Activated CD8-positive, alpha-beta T cell treated with anti-CD3 and anti-CD28 coated beads, Interleukin-2, amount 10 ng/mL, durations not matched to agents 7 days and 5 days (primary cell): ENCODE measurements at places on chromosomes 12 and 14.

DNA sequence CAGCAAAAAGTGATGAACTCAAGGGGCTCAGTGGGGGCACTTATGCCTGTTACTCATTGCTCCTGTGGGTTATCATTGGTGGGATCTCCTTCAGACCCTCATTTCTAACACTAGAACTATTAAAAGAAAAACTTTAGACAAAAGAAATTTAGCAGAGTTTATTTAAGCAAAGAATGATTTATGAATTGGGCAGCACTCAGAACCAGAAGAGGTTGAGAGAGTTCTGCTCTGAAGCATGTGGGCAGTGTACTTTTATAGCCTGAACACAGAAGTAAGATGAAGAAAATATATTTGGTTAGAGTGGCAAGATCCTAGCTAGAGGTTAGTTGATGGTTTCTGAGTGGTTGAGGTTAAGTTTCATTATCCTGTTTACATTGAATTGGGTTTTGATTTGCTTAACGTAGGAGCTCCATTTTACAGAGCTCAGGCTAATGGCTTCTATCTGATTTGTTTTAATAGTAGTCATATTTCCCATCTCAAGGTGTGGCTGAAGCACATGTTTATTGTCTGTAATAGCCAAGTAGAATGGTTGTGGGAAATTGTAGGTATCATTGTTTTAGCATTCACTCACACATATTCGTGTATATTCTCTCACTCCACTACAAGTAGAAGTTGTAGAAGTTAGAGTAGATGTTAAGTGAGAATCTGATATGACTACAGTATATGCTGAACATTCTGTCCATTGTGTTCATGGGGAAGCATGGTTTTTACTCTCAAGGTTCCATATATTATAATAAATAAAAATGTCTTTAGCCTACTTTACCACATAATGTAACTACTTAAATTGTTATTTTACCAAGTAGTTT lies 27.6 kb downstream of the LEMD3 start:
- no peak for DNase-seq

DNA sequence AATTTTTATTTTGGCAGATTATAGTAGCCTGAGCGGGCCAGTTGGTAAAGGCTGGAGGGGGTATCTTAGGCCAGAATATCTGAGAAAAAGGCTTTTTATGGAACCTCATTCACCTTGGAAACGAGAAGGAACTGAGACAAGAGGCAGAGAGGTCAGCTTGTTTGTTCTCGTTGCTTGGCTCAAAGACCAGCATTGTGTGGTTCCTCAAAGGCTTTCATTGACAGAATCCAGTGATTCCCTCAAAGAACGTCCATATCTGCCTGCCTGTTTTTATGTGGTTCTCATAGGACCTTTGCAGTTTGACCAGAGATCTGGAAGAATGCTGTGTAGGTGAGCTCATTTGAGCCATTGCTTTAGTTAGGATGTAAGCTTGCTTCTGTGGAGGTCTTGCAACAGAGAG lies 117.3 kb downstream of the CFAP54 start:
- DNase-seq, result no peak

DNA sequence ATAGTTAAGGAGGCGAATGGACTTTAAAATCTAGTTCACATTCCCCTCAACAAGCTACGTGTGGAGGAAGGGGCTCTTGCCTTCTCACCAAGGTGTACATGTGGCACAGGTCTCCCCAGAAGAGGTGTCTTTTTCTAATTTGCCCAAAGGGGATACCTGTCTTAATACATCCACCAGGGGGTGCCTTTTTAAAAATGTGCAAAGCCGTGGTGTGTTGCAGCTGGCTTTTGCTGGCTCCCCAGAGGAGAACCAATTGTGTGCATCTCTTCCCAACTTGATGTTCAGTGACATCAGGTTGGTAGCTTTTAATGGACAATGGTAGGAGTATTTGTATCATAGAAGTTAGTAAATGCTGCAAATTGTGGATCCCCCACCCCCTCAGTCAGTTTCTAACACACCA lies 33.8 kb downstream of the CREBL2 start:
- DNase-seq, result peak; percentile 46

- no peak for DNase-seq
Measured at GRCh38 chr12:130709151-130709970, 6.7 kb downstream of the RIMBP2 start.

GRCh38 chr14:29926701-29927375 lies 809 bp downstream of the PRKD1 start:
- DNase-seq, result no peak

GRCh38 chr12:57834086-57834876 lies 12.2 kb downstream of the CTDSP2 start:
- DNase-seq, result no peak

GRCh38 chr12:27964123-27964522 lies 8.4 kb downstream of the PTHLH start:
- no peak for DNase-seq

- peak; percentile 79 for DNase-seq
Measured at GRCh38 chr12:68240975-68241374, 12.4 kb downstream of the IL22 start.

DNA sequence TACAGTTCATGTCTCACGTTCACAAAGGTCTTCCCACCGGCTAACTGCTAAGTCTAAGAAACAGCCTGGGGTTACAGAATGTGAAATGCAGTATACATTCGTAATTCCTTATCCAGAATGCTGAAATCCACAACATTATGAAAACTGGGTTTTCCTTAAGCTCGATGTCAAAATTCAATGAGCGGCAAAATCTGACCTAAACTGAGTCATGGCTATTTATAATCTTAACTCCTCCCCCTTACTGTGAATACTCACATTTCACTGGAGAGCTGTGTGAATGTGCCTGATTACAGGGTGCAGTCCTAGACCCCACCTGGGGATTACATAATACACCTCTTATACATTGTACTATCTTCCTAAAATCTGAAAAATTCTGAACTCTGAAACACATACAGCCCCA lies 35.3 kb downstream of the STX2 start:
- DNase-seq, result no peak

DNA sequence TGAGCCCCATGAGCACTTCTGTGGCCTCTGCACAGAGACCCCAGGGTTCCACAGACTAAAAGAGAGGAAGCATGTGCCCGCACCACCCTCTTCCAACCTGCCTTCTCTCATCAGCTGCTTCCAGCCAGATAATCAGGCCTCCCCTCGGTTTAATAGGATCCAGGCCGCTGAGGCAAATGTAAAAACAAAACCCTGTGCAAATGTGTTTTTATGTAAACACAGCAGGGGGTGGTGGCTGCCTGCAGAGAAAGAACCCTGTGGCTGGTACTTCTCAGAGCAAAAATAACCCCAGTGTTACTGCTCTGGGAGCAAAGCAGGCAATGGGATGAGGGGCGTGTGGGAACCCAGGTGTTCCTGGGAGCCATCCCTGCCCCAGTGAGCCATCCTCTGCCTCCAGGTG lies 46.2 kb downstream of the WSCD2 start:
- DNase-seq, result no peak

DNA sequence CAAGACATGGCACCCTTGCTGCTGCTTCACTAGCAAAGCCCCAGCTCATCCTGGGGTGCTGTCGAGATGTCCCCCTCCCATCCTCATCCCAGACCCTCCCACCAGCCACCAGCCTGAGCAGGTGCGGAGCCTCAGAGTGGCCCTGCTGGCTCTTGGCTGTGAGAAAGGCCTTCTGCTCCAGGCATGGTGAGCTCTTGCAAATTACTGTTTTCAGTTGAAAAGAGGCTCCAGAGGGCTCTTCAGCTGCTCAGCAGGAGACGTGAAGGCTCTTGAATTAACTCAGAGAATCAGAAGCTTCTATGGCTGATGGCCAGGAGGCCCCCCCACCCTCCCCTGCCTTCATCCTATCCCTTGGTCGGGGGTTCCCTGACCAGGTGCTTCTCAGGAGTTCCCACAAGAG lies 44.1 kb downstream of the WSCD2 start:
- DNase-seq, result no peak

GRCh38 chr12:11986165-11986564 lies 84.6 kb upstream of the BCL2L14 start:
- DNase-seq, result no peak

DNA sequence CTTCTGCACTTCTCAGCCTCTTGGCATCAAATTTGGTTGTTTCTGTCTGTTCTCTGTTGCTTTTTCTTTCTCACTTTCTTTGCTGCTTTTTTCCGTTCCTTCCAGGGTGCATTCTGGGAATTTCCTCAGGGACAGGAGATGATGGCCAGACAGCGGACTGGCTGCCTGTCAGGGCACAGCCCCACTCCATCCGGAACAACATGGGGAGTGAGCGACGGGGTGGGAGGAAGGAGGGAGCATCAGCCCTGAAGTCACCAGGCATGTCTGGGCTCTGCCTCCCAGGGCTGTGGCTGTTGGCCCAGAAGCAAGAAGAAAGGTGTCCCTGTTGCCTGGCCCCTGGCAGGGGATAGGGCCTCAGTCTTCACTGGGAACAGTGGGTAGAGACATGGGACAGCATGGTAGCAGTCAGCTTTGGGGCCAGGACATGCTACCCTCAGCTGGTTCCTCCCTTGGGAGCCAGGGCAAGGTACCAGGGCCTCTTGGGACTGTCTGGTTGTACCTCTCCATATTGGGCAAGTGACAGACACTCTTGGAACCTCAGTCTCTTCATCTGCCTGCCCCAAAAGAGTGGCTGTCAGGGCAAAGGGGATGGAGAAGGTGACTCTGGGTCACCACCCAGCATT lies 8.6 kb downstream of the PGF start:
- no peak for DNase-seq

- DNase-seq, result no peak
Measured at GRCh38 chr12:22527999-22528398, 16.3 kb downstream of the C2CD5 start.

- DNase-seq, result no peak
Measured at GRCh38 chr14:99730876-99731546, 46.9 kb downstream of the CYP46A1 start.

DNA sequence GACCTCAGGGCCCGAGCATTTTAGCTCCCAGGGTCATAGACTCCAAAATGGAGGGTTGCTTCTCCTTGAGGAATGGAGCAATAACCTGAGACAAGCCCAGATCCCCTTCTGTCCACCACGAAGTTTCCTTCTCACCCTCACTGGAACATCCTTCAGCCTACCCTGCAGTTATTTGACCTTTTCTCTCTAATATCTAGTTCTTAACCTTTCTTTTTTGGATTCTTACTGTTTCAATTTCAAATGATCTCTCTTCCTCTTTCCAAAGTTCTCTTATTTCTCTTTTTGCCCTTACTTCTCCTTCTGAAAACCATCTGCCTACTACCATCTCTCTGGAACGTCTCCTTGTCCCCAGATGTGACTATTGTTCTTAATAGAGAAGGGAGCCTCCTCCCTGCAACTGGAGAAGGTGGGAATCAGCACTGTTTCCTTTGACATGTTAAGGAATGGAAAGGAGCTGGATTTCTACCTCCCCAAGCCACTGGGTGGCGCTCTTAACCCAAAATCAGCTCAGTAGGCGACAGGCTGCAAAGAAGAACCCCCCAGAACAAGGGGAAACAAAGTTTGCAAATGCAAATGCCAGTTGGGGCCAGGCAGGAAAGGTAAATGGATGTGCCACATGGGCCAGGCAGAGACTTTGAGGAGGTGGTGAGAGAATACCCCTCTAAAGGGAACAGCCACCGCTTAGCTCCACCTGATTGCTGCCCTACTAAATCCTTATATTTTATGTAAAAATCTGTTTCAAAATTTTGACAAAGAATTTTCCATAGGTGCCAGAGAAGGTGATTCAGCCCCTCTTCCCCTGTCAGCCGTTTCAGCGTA lies 22.4 kb upstream of the PDE1B start:
- peak; percentile 46 for DNase-seq

DNA sequence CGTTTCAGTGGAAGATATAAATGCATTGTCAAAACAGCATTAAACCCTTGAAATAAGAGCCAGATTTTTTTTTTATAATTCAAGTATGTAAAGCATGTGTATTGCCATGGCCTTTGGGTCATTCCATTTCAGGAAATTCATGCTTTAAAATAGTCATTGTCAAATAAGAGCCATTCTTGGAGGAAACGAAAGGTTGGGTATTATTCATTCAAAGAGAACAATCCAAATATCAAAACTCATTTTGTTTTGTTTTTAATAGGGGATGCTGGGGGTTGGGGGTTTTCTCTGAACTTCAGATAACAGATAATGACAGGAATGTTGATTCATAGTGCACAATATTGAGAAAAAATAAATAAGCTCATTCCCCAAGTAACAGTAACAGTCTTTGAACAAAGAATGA lies 174.4 kb upstream of the NUDT4 start:
- DNase-seq, result no peak

- DNase-seq, result no peak
Measured at GRCh38 chr14:36479344-36479743, 40.7 kb downstream of the NKX2-1 start.

DNA sequence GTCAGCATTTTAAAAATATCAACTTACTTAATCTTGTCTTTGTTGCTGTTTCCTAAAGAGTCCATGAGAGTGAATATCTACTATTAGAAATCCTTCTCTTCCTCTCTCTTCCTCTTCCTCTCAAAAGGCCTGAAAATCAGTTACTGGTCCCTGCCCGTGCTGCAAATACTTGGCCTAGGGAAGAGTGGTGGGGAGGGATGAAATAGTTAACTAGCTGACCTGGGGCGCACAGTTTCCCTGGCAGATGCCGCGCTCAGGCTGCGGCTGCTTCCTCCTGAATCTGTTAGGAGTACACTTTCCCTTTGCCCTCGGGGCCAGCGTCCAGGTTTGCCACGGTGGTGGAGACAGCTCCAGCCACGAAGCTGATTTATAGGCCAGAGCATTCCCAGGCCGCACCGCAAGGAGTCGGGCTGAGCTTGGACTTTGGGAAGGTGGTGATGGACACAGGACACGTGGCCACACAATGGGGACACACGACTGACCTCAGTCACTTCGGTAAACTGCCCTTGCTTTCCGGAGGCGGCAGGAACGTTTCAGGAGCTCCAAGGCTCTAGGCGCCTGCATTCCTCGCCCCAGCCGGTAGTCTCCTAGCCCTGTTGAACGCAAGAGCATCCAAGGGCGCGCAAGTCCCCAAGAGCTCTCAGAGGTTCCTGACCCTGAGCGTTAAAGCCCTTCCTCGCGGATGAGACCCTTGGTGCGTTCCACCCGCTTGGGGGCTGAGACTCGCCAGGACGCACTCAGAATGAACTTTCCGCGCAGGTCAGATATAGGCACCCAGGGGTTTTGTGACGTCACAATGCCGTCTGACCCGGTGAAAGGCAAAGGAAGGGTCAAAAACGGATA lies 7.1 kb upstream of the ASCL1 start:
- DNase-seq, result no peak

GRCh38 chr12:51371295-51371953 lies 19.8 kb downstream of the GALNT6 start:
- no peak for DNase-seq

GRCh38 chr14:60350366-60350720 lies 101.3 kb downstream of the PPM1A start:
- no peak for DNase-seq

DNA sequence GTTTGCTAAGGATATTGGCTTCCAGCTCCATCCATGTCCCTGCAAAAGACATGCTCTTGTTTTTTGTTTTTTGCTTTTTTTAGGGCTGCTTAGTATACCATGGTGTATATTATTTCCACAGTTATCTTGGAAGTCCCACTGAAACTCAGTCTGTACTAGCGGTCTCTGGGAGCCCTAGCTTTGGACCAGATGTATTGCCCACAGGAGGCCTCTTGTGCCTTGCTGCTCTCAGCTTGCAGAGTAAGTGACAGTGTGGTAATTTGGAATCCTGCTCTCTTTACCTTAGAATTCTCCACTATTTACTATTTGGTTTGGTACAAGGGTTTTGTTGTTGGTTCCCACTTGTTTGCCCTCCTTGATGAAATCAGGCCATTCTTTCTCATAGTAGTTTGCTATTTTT lies 1022.9 kb downstream of the LRFN5 start:
- no peak for DNase-seq

- peak; percentile 32 for DNase-seq
Measured at GRCh38 chr14:95314609-95315008, 5.1 kb downstream of the CLMN start.

GRCh38 chr12:3137268-3137781 lies 60.1 kb downstream of the TSPAN9 start:
- no peak for DNase-seq
